ENCODE measurements at places on chromosomes 11 and 22.

GRCh38 chr22:32587449-32587848, 112.8 kb downstream of the FBXO7 start:
- no peak for DNase-seq

DNA sequence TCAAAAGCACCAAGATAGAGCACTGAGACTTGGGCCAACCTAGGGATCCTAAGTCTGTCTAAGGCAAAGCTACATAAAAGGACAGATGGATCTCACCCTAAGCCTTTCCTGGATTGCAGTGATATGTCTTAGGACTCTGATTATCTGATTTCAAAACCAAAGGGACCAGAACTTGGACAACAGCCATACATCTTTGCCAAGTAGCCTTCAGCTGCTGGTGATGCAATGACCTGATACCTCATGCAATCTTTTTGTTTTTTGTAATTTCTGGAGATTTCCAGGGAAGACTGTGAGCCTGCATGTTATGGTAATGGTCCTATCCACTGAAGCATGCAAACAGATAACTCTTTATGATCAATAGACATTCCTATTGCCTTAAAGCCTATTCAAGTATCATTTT, 230.4 kb upstream of the MTNR1B start:
- no peak for DNase-seq

DNA sequence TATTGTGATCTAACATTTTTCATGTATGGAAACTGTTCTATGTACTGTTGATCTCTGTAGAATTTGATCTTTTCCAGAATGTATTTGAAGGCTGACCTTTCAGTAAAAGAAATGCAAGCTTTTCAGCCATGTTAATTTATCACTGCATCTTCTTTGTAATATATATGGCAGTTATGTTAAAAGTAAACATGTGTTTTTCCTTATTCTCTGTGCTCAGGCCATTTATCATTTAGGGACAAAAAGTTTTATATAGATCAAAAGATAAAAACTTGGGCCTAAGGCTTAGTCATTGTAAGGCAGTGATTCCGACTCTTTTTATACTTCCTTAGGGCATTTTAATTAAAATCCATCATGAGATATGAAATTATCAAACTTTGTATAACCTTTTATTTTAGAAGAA, 48.7 kb downstream of the KDM2A start:
- no peak for DNase-seq

DNA sequence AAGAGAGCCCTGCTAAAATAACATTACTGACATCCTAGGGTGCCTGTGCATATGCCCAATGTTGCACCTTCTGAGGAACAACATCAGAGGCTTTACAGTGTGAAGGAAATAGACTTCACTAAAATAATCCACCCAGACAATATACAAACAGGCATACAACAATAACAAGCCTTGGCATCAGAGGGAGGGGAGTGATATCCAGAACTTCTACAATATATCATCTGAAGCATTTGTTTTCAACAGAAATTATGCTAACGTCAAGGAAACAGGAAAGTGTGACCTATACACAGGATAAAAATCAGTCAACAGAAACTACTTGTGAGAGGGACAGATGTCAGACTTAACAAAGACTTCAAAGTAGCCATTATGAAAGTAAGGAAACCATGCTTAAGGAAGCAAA, 81.3 kb downstream of the CTNND1 start:
- no peak for DNase-seq

- no peak for DNase-seq
Measured at GRCh38 chr11:116540645-116541304, 232.0 kb downstream of the BUD13 start.

DNA sequence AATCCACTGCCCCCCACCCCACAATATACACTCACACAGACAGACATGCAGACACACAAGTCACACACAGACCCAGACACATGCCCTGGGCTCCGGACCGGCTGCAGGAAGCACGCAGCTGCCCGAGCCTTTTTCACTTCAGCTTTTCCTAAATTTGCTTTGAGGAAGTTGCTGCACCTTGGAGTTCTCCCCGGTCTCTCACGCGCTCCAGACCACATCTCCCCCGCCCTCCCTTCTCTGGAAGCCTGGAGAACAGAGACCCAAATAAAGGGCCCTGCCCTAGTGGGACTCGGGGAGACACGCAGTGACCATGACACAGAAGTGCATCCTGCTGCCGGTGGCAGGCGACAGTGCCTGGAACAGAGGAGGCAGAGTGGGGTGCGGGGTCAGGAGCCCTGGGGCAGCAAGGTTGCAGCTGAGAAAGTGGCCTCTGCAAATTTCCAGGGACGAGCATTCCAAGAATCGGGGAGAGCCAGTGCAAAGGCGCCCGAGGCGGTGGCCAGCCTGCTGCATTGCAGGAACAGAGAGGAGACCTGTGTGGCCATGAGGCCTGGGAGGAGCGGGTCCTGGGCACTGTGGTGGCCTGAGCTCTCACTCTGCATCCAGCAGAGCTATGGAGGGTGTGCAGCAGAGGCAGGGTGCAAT, 19.1 kb downstream of the RPL3 start:
- no peak for DNase-seq

DNA sequence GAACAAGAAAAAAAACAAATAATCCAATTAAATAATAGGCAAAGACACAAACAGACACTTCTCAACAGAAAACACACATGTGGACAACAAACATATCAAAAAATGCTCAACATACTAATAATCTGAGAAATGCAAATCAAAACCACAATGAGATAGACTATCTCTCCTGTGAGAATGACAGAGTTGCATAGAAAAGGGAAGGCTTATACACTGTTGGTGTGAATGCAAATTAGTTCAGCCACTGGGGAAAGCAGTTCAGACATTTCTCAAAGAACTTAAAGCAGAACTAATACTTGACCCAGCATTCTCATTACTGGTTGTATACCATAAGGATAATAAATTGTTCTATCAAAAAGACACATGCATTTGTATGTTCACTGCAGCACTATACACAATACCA, 637.8 kb upstream of the LUZP2 start:
- DNase-seq = no peak

- no peak for DNase-seq
Measured at GRCh38 chr11:47105974-47106373, 70.7 kb downstream of the ARFGAP2 start.

DNA sequence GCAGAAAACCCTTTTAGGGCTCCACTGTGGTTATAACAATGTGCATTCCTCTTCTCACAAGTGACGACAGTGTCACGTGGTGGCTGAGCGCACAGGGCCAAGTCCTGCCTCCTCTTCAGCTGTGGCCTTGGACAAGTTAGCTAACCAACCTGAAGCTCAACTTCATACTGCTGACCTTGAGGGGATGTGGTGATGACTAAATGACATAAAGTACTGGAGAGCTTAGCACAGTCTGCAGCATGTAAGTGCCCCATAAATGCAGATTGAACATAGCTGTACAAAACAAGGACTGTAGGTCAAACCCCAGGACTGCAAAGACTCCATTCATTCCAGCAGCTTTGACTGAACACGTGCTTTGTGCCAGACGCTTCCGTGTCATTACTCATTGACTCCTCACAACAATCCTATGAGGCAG, 20.1 kb upstream of the MRGPRX2 start:
- DNase-seq = no peak

DNA sequence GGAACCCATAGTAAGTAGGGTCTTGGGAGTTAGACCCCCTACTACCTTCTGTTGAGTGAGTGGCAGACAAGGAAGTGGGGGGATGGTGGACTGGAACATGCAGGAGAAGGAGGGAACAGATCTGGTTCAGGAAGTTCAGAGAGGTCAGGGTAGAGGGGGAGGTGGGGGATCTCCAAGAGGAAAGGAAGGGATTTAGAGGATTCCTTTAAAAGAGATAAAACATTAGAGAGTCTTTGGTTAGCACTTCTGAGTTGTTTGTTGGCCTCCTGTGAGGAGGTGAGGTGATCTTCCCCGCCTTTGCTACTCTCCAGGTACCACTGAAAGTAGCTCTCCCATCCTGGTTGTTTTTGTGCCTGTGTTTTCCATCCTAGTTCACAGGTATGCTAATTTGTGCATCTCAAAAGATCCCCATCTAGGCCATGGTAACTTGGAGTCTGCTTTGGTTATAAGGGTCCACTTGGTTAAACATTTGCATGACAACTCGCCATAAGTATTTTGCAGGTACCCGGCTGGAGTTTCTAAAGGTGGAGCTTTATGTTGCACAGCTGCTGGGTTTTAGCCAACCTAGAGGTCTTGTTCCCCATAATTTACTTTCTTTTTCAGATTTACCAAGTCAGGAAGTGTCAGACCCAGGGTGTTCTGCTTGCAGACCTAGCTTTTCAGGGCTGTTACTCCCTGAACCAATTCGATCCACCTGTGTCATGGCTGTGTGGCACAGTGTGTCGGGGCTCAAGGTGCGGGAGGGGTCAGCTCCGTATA, 79.3 kb upstream of the SORL1 start:
- DNase-seq = no peak

DNA sequence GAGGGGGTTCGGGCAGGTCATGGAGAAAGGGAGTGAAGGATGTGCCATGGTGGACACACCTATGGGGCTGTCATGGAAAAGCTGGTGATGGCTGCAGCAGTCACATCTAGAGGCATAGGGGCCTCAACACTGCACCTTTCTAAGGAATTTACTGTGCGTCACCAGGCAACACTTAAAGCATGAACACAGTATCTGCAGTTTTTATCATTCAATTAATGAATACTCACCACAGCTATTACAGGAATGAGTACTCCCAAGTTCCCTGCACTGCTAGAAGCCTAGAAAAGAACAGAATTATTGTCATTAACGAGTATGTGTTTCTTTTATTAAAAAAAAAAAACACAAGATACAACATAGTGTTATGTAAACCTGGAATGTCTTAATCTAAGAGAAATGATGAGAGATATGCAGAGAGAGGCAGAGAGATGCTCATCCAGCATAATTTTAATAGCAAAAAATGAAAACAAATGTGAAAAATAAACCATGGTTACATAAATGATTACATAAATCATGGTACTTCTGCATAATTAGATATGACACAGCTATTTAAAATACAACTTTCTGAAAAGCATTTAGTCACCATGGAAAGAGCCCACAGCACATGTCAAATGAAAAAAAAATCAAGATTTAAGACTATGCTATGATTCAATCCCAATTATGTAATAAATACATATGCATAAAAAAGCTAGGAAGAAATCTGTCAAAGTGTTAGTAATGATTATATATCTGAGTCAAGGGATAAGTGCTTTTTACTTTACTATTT, 19.2 kb downstream of the SERPIND1 start:
- no peak for DNase-seq

DNA sequence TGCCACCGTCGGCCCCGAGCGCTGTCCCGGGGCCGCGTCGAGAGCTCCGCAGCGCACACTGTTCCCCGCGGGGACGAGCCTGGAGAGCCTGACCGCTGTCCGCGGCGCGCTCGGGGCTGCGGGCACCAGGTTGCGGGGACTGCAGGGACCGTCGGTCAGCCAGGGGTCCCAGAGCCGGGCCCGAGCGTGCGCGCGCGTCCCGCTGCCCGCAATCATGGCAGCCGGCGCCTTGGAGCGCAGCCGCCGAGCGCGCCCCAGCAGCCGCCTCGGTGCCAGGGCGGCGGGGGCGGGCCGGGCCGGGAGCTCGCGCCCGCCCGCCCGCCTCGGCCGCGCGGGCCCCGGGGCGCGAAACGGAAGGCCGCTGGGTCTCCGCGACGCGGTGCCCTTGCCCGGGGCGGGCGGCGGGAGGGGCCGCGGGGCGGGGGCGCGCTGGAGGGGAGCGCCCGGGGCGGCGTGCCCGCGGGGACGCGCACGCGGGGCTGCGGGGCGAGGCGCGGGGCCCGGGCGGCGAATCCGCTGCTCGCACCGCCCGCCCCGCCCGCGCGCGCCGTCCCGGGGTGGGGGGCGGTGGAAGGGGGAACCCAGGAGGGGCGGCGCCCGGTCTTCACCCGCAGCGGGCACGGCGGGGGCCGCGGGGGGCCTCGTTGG, 79.4 kb upstream of the PPARA start:
- no peak for DNase-seq

GRCh38 chr22:31537019-31537535, 40.7 kb downstream of the SFI1 start:
- DNase-seq = no peak

DNA sequence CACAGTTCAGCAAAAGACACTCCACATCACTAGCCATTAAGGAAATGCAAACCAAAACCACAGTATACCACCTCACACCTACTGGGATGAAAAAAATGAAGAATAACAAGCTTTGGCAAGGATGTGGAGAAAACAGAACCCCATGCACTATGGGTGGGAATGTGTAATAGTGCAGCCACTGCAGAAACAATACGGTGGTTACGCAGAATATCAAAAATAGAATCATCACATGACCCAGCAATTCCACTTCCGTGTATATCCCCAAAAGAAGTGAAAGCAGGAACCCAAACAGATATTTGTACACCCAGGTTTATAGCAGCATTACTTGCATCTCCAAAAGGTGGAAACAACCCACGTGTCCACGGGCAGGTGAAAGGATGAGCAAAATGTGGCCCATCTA, 20.8 kb downstream of the CARS1 start:
- DNase-seq = no peak

- no peak for DNase-seq
Measured at GRCh38 chr11:45152740-45153595, 6.5 kb downstream of the PRDM11 start.

DNA sequence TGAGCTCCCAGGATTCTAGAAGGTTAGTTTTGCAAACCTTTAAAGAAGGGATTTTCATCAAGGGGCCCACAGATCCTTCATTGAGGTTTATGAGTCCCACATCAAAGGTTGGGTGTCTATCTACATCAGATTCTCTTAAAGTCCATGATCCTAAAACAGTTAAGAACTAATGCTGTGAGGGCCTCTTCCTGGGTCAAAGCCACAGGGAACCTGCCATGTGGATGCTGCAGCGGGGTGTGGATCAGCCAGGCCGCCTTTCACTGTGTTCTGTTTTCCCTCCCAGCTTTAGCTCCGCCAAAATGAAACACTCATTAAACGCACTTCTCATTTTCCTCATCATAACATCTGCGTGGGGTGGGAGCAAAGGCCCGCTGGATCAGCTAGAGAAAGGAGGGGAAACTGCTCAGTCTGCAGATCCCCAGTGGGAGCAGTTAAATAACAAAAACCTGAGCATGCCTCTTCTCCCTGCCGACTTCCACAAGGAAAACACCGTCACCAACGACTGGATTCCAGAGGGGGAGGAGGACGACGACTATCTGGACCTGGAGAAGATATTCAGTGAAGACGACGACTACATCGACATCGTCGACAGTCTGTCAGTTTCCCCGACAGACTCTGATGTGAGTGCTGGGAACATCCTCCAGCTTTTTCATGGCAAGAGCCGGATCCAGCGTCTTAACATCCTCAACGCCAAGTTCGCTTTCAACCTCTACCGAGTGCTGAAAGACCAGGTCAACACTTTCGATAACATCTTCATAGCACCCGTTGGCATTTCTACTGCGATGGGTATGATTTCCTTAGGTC, 5.3 kb downstream of the SERPIND1 start:
- no peak for DNase-seq

DNA sequence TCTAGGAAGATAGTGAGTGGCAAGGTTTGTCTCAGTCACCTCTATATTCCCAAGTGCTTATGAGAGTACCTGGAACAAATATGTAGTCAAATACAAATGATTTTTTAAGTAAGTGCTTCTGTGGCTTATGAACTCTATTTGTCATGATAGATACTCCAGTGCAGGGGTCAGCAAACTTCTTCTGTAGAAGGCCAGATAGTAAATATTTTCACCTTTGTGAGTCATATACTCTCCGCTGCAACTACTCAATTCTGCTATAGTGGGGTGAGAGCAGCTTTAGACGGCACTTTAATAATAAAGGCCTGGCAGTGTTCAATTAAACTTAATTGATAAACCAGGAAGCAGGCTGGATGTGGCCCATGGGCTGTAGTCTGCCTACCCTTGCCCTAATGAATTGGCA, 12.4 kb upstream of the CCDC34 start:
- DNase-seq = no peak
